ENCODE measurements at places on chromosomes 13 and 19.

- DNase-seq: no peak
These were observed 670 bp downstream of the MAP2K7 start for GRCh38 chr19:7904074-7905020.

DNA sequence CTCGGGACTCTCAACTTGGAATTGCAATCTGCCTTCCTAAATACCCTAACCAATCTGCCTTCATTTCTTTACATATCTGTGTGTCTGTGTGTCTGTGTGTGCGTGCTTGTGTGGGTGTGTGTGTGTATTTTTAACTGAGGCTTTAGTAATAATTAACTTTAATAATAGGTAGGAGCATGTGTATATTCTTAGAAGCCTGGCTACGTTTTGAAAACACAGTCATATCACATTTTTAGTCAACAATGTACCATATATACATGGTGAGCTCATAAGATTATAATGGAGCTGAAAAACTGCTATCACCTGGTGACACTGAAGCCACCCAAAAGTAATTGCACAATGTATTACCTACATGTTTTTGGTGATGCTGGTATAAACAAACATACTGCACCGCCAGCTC lies 65.4 kb upstream of the ATXN8OS start:
- DNase-seq: no peak

GRCh38 chr19:6216996-6217751 lies 62.6 kb downstream of the MLLT1 start:
- DNase-seq: no peak

DNA sequence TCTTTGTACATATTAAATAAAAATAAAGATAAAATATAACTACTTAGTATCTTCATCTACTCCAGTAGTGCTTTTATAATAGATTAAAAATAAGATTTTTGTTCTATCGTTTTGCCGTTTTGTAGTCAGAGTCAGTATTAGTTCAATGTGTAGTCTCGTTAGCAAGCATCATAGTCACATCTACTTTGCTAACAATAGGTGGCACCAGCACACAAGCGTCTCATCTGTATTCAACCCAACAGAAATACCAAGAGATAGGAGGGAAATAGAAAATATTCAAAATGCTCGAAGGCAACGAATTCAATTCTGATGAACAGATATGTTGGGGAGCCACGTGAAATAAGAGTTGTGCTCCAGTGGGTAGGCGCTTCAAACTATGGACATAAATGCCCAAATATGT lies 21.4 kb upstream of the MICU2 start:
- DNase-seq: peak; percentile 58

DNA sequence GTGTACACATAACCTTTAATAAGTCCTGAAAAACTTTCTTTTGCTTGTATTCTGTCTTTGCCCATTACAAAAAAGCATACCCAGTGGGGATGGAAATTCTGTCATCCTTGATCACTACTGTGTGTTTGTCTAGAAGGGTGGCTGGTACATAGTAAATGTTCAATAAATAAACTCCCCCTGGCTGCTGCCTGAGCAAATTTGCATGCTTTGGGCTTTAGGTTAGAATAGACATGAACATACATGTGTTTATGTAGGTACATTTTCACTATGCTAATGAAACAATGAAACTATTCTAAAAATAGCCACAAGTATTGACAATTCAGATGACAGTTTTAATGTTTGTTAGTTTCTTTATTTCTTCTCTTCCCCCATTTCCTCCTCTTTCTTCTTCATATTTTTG lies 36.1 kb downstream of the TNFSF13B start:
- DNase-seq: no peak
